ENCODE measurements at places on chromosomes 11 and 22.

DNA sequence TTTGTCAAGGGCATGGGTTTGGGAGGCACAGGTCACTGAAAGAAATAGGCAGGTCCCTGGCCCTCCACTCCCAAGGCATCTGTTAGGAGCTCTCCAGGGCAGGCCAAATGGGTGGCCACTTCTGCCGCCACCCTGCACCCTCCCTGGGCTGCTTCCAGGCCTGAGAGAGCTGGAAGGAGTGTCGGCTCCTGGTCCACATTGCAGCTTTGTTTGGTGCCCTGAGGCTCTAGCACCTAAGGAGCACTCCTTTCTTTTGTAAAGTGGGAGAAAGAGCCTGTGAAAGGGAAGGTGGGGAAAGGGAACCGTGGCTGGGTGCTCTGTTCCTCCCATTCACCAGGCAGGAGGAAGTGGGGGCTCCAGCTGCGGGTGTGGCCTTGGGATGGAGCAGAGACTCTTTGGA is 12.3 kb upstream of the FGF4 start:
- DNase-seq: no peak

DNA sequence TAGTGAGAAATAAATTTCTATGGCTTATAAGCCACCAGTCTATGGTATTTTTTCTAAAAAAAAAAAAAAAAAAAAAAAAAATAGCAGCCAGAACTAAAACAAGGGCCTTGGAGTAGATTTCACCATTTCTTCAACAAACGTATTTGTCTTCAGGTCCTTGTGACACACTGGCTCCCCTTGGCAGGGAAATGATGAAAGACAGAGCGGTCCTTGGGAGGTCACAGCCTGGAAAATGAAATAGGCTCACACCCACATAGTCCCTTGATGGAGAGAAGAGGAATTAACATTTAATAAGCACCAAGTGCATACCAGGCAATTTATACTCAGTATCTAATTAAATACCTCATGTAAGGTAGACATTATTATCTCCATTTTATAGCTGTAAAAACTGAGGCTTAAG is 25.7 kb upstream of the ACER3 start:
- no peak for DNase-seq

GRCh38 chr22:50677493-50678217 is 5.0 kb downstream of the SHANK3 start:
- no peak for DNase-seq

DNA sequence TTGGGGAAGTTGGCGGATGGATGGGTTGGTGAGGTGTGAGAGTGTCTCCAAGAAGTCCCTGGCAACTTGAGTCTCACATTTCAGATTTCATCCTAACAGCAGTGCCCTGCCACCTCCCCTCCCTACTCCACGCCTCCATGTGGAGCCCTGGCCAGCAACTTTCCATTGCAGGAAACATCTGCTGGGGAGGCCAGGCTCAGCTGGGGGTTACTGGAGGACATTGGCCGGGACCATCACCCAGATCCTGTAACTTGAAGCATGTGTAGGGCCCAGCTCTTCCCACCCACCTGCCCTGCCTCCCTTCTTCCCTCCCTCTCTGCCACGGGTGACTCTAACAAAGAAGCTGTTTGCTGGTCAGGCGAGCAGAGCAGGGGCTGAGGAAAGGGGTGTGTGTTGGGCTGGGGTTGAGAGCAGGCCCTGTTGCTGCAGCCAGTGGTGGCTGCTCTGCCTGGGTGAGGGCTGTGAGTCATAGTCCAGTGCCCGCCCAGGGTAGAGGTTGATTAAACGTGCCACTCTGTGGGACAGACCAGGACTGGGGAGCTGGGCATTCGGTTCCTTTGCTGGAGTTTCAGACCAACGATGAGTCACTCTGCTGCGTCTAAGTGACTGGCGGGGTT is 64.0 kb downstream of the SCN3B start:
- DNase-seq: peak; percentile 69

DNA sequence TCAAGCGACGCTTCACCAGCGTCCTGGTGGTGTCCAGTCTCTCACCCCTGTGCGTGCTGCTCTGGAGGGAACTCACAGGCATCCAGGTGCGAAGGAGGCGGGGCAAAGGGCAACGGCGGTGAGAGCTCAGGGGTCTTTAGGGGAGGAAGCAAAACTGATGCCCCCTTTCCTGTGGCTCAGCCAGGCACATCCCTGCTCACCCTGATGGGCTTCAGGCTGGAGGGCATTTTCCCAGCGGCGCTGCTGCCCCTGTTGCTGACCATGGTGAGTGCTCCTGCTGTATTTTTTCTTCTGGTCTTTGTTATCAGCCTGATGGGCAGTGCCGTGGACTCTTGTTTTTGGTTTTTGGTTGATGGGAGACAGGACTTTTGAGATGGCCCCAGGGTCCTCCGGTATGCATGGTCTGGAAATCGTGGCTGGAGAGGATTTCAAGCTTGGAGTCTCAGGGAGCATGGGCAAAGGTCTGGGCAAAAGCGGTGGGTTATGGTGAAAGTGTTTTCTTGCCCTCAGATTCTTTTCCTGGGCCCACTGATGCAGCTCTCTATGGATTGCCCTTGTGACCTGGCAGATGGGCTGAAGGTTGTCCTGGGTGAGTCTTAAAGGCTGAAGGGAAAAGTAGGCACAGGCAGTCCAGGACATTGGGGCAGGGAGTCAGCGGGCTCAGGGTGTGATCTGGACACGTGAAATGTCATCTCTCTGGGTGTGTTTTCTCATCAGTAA is 695 bp downstream of the RCE1 start:
- DNase-seq: no peak

GRCh38 chr11:131614631-131615030 is 244.2 kb downstream of the NTM start:
- peak; percentile 67 for DNase-seq

GRCh38 chr11:123537726-123538125 is 107.7 kb downstream of the GRAMD1B start:
- DNase-seq: no peak

GRCh38 chr11:101915791-101916291 is 481 bp downstream of the ANGPTL5 start:
- DNase-seq: no peak

DNA sequence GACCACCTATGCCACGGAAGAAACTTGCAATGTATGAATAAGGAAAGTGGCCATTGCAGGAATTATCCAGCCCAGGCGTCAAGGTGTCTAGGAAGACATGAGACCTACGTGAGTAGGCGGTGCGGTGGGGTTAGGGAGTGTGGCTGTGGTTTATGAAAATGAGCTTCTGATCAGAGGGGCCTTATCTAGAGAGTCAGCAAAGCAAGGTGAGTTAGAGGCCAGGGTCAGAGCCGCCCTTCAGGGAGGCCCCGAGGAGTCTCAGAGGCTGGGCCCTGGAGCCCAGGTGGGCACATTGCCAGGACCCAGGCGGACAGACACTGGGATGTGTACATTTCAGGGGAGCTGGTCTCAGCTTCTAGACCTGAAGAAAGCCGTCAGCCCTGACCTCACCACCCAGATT is 13.8 kb upstream of the LINC01488 start:
- no peak for DNase-seq

DNA sequence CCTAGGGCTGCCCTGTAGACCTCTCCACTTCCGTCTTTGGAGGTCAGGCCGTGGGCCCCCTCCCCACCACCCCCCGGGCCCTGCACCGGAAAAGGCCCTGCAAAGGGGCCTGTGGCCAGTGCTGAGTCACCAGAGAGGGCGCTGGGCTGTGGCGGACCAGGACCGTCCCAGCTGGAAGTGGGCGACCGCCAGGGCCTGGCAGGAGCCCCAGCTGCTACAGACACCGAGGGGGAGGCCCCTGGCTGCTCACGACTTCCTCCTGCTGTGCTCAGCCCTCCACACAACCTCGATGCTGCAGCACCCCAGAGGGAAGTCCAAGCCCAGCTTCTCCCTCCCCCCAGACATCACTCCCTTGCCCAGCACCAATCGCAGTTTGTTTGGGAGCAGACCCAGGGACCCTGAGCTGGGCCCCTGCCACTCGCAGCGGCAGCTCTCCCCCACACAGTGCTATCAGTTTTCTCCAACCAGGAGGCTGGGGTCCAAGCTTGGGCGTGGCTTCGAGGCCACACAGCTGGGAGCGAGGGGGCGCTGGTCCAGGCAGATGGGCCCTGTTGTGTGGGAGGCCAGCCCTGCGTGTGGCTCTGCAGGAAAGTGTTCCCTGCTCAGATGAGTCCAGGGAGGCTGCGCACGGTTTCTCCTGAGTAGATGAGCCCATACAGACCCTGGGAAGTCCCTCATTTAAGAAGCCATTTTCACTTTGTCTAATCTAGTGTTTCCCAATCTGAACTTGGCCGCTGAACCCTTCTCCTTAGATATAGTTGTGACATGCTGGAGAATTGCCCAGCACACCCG is 5.6 kb upstream of the SH3BP1 start:
- DNase-seq: peak; percentile 94

DNA sequence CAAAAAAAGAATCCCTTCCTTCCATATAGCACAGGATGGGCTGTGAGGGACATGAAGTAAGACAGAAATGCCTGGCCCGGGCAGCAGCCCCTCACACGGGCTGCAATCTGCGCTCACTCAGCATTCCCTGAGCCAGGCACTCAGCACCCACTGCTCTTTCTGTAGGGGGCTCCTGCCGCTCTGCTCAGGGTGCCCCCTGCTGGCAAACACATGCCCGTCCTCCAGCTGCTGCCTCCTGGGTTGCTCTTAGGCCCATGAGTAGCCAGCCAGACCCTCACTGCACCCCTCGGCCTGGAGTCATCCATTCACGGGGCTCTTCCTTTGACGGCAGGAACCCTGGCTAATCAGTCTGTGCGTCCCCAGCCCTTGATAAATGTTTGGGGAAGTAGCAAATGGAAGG is 6.9 kb downstream of the MCAT start:
- DNase-seq: no peak

- DNase-seq: peak; percentile 44
Observed at GRCh38 chr22:19287076-19287707, 4.3 kb downstream of the CLTCL1 start.

DNA sequence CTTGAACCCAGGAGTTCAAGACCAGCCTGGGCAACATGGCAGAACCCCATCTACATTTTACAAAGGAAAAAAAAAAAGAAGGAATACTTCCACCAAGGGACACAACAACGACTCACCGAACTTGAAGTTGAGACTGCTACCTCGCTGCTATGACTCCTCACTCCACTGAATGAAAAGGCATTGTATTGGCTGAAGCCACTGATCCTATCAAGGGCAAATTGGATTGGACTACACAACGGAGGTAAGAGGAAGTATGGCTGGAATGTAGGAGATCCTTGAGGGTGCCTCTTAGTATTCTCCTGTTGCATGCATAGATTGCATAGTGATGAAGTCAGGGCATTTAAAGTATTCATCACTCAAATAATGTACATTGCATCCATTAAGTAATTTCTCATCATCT is 97.9 kb downstream of the CWF19L2 start:
- DNase-seq: no peak

- DNase-seq: no peak
Observed at GRCh38 chr11:17230867-17231851, 23.4 kb upstream of the PIK3C2A start.

- DNase-seq: no peak
Observed at GRCh38 chr11:117505285-117505970, 177.8 kb downstream of the CEP164 start.

DNA sequence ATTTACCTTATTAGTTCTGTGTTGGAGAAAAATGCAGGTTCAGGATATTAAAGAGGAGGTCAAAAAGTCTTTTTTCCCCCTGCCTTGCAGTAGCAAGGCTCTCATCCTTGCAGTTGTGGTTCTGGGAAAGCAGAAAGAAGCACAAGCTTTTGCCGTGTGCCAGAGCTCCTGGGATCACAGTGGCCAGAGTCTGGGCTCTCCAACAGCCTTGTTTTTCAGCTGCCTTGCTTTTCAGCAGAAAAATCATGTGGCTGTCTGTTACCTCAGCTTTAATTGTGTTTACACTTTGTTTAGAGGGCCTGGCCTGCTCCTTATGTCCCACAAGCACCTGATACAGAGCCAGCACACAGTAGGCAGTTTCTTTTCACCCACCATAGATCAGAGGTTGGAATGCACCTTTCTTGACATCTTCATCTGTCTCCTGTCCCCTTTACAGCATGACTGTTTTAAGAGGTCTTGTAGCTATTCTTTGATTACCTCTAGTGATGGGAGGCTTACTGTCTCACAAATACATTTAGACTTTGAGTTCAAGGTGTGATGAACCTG is 67.5 kb downstream of the TEAD1 start:
- DNase-seq: no peak

- no peak for DNase-seq
Observed at GRCh38 chr11:77783025-77783424, 37.5 kb downstream of the RSF1 start.

GRCh38 chr11:125578783-125579182 is 9.5 kb downstream of the EI24 start:
- no peak for DNase-seq

GRCh38 chr11:13970986-13971385 is 8.5 kb downstream of the SPON1 start:
- no peak for DNase-seq

DNA sequence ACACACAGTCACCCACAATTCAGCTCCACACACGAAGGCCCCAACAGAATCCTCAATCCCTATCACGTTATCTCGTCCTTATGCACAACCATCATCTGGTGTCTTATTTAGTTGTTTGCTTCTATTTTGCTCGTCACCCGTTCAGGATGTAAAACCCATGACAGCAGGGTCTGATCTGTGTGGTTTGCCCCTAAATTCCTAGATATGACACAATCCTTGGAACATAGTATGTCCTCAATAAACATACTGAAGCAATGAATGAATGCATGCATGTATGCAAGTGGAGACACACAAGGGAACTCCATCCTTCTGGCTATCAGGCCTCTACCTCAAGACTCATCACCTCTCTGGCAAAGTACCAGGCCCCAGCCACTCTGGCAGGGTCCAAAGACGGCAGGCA is 20.2 kb downstream of the STARD10 start:
- DNase-seq: no peak

DNA sequence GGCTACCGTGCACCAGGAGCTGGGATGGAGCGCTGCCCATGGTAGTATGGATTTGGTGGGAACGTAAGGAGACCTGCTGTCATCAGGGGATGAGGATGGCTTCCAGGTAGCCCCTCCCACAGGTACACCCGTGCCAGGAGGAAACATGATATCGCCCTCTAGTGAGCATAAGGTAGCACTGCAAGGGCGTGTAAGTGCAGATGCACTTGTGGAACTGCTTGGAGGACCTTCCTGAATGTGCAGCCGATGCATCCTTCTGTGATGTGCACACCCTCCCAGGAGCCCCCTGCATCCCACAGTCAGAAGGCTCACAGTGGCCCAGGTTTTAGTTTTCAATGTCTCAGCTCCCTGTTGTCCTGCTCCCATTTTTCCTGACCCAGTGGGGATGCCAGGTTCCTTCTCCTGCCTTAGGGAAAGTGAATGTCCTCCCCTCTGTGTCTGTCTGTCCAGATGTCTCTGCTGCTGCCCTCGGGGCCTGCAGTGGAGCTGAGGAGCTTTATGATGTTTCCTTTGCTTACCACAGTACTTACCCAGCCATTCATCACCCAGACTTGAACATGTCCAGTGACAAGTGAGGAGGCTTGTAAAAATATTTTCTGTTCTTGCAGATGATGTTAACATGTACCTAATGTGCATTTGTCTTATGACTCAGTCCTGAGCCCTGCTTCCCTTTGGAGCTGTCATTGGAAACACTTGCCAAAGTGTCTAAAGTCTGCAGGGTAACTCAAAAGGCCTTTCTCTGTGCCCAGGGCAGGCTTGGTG is 49.2 kb downstream of the DBX1 start:
- DNase-seq: no peak

GRCh38 chr11:130042093-130042591 is 27.6 kb upstream of the APLP2 start:
- no peak for DNase-seq
